ENCODE measurements at places on chromosomes 16 and 17.

DNA sequence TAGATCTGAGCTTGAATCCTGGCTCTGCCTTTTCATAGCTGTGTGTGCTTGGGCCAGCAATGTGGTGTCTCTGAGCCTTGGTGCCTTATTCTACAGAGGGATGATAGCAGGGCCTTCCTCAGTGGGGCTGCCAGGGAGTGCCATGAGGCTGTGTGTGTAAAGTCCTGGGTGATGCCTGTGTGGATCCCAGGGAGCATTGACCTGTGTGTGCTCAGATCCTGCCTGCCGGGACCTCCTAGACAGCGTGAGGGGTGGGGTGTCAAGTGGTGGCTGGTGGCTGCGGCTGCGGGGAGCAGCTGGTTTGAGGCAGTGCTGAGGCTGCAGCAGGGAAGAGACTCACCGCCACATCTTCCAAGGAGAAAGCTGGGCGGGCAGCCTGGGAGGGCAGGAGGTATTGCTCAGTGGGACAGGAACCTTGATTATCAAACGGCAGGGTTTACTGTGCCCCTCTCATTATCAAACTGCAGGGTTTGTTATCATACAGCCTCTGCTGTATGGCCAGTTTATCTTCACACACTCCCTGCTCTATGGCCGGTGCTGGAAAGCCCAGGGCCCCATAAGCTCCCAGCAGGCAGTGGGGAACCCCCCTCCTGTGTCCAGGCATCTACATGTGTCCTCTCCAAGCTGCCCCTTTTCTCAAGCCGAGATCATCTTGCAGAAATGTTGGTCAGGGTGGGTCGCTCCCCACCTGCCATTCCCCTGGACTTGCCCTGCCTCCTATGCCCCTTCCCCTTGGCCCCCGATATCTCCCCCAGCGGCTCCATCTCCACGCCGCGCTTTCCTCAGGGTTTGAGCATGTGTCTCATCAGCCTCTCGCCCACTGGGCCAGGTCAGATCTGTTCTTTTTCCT is 3.1 kb upstream of the ADCY7 start:
- no peak for DNase-seq

- DNase-seq, result no peak
Measured at GRCh38 chr17:73722165-73722564, 77.9 kb upstream of the SDK2 start.

- no peak for DNase-seq
Measured at GRCh38 chr17:46212634-46213435, 19.6 kb upstream of the KANSL1 start.

GRCh38 chr17:38947189-38947588 is 20.0 kb downstream of the FBXO47 start:
- no peak for DNase-seq

Data from NCI-H187 treated with DMSO at 0.1 percent for 48 hours (cell line).